Fibroblast of upper back skin (primary cell): ENCODE measurements at places on chromosomes 6 and 20.

DNA sequence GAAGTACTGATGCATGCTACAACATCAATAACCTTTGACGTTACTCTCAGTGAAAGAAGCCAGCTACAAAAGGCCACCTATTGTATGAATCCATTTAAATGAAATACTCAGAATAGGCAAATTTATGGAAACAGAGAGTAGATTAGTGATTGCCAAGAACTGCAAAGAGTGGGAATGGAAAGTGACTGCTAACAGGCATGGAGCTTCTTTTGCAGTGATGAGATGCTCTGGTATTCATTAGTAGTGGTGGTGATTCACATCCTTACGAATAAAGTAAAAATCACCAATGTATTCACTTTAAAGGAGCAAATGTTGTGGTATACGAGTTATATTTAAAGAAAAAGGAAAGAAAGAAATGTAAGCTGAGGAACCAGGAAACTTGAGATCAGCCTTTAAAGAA, 126.8 kb upstream of the SAMD5 start:
- DNase-seq: peak; percentile 83

DNA sequence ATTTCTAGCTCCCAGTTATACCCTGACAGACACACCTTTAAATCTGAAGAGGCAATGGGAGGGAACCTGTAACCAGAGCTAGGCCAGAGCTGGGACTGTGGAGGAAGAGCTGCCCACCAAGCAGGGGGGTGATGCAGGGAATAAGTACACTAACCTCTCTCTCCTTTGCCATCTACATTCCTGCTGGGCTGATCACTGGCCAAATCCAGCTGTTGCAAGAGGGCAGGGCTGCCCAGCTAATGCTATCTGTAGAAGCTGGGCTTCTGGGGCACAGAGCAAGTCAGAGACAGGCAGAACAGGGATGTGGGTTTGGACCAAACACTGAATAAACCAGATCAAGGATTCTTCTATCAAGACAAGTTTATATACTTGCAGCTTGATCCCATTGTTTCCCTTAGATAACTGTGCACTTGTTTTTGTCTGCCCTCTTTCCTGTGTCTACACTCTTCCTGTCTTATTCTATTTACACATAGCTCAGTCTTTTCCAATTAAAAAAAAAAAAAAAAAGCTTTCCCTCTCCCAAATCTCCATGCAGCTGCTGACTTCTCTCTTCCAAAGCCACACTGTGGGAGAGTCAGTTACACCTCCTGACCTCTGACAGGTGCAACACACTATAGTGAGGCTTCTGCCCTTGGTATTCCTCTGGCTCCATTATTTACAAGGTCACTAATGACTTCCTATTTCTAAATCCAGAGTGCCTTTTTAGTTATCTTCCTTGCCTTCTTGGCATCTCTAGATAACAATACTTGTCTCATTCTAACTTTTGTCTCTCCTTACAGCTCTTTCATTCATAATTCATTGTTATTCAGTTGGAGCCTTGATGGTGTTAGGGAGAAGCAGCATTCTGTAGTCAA, 43.7 kb downstream of the TRIM38 start:
- no peak for DNase-seq

- no peak for DNase-seq
These were observed 208.4 kb downstream of the CDH4 start for GRCh38 chr20:61460261-61461052.

- no peak for DNase-seq
These were observed 117.3 kb upstream of the ARMC2 start for GRCh38 chr6:108730635-108731515.

DNA sequence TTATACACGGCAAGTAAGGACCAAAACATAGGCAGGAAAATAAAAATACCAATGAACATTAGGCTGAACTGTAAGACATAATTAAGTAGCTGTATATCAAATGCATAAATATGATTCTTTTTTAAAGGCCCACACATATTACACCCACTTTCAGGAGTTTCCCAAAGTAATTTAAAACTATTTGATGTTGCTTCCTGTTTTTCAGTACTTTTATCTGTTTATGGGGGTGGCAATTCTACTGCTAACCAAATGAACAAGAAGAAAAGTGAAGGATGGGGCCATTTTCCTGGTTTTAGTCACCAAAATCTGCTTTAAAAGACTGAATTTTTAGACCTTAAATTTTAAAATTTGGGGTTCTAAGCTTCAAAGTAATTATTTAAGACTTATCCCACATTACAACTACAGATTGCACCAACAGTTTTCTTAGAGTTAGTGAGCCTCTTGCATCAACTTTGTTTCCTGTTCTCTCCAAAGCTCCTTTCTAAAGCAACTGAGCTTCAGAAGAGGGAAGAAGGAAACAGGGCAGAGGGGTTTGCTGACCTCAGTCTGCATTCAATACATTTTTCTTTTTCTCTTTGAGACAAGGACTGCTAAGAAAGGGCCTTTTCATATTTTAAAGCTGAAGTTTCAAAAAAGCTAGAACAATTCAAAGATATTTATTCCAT, 191.0 kb downstream of the BACH2 start:
- no peak for DNase-seq

DNA sequence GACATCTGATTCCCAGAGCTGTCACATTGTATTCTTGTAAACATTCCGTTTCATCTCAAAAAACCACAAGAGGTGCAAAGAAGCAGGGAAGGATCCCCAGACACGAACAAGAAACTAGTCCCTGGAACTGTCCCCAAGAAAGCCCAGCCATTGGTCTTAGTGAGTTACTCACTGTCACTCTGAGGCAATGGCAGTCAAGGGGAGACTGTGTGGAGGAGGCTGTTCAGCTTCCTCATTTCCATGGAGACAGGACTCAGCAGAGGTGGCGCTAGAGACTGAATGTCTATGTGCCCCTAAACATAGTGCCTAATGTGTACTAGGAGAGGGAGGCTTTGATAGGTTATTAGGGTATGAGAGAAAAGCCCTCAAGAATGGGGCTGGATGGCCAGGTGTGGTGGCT, 11.1 kb downstream of the ULBP1 start:
- no peak for DNase-seq

GRCh38 chr6:15254070-15254975, 8.5 kb downstream of the JARID2 start:
- peak; percentile 52 for DNase-seq

DNA sequence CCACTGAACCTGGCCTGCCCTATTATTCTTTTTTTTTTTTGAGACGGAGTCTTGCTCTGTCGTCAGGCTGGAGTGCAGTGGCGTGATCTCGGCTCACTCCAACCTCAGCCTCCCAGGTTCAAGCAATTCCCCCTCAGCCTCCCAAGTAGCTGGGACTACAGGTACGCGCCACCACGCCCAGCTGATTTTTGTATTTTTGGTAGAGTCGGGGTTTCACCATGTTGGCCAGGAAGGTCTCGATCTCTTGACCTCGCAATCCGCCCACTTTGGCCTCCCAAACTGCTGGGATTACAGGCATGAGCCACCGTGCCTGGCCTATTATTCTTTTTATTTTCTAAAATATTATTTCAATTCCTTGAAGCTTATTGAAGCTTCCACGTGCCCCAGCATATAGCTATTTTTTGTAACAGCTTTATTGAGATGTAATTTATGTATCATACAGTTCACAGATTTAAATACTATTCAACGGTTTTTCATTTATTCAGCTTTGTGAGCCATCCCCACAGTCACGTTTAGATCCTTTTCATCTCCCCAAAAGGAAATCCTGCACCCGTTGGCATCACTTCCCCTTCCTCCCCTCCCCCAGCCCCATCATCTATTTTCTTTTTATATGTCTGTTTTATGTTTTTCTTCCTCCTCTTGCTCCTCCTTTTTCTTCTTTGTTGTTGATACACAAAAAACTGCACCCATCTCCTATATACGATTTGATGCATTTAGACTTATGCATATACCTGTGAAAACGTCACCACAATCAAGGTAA, 13.5 kb upstream of the MDFI start:
- DNase-seq: no peak

DNA sequence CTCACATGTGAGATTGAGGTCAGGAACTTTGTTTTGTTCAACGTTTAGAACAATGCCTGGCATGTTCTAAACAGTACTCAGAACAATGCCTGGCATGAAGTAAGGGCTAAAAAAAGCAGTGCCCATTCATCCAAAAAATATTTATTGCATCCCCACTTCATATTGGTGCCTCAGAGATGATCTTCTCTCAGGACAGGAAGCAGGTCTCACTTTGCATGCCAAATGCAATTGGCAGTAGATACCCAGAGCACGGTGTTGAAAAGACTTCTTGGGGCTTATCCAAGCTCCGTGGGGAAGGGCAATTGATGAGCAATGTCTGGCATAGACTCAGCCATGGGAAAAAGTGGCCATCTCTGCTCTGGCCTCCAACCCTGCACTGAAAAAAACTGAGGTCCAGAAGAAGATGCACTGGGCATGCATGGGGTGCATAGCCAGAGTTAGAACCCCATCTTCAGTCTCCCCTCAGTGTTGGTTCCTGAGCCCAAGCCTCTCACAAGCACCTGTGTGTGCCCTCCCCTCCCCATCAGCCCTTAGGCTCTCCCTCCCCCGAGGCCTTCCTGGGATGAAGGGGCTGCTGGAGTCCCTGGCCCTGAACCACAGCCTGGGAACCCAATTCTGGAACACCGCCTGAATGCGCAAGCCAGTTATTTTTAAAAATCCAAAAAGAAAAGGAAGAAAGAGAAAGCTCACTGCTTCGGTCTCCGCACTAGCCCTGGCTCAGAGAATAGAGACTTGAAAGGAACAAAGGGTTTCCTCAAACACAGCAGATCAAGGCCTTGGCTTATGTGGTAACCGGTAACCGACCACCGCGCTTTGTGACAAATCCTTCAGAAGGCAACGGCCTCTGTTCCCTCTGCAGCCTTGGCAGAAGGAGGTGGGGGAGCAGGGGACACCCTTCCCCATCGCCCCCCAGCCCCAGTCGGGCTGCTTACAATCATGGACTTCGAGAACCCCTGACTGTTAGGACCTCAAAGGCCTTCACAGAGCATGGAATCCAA, 78.5 kb upstream of the SIRPA start:
- DNase-seq: peak; percentile 76

DNA sequence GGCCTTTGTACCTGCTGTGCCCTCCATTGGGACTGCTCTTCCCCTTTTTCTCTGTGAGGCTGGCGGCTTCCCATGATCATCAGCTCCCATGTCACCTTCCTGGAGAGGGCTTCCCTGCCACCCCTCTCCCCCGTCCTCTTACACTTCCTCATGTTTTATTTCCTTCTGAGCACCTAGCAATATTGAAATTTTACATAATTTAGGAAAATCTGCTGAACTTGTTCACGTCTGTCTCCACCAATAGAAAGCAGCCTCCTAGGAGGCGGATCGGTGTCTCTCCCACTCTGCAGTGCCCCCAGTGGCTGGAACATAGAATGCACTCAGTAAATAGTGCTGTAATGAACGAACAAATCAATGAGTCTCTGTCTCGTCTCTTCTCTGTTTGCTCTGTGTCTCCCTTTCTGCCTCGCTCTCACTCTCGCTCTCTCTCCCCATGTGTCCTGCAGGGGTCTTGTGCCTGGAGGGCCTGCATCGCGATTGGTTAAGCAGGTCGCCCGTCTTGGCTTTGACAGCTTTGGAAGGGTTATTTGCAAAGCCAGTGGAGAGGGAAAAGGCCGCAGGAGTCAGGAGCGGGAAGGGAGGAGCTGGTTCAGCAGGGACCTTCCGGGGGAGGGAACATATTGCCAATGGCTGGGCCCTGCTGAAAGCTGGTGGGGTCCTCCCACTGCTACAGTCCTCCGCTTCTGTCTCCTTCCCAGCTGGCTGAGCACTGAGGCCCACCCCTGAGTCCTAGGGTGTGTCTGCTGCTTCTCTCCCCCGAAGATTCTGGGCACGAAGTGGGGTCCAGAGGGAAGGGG, 12.1 kb upstream of the OCSTAMP start:
- DNase-seq: peak; percentile 56

DNA sequence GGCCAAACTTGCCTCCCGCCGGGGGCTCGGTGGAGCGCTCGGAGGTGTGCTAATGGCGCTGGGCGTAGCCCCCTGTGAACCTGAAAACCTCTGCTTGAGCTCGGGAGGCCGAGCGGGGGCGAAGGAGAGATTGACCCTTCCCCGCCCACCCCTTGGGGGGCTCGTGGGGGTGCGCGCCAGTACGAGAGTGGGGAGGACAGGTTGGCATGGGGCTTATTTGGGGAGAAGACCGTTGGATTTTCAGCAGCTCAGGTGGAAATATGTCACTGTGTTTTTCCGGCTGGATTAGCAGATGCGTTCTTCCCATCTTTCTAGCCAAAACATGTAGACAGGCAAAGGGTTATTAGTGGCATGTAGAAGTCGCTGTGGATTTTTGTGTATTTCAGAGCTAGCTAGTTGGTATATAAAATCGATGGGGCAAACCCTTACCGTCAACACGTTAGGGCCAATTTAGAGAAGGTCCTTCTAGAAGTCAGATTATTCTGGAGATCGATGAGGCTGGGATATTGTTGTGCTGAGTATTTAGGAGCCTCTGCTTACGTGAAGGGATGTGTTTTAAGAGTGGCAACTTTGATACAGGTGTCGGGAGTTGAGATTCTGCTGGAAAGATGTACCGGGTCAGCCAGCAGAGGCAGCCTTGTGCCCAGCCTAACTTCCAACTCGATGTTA, 525 bp downstream of the NCOA7 start:
- peak; percentile 41 for DNase-seq

DNA sequence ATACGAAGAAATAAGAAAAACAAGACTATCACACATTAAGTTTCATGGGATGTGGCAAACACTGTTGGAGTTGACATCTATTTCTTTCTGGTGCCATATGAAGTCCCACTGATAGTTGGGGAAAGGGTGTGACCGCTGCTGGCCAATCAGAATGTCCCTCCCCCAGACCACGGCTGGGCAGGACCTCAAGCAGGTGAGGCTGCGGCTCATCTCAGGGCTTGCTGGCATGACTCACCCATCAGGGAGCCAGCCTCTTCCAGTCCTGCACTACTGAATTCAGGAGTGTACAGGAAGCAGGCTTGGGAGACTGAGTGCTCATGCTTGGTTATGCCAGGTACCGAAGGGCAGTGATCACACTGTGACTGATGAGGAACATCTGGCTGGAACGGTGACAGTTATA, 18.9 kb downstream of the PREP start:
- DNase-seq: no peak

- no peak for DNase-seq
These were observed 19.4 kb downstream of the ESF1 start for GRCh38 chr20:13765299-13765698.

- DNase-seq: peak; percentile 82
These were observed 501.5 kb upstream of the FLRT3 start for GRCh38 chr20:14838663-14839628.

DNA sequence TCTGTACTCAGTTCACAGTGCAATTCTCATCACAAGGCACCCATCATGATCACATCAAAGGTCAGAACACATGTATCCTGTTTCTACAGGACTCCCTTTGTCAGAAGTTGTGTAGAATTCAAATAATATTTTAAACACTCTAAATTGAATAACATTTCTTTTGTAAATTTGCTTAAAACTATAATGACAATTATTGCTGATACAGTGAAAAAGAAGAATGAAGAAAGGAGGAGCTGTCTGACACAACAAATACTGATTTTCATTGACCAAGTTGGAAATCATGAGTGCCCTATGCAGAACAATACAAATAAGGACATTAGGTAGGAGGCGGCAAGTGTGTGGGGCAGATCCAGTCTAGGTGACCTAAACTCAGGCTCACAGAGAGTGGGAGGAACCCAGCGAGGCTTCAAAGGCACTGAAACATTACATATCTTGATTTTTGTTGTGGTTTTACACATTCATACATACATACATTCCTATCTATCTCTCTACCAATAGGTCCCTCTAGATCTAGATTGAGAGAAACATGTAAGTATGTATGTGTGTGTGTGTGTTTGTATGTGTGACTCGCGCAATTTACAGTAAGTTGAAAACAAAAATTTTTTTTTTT, 79.2 kb upstream of the SLC2A12 start:
- DNase-seq: no peak

- peak; percentile 75 for DNase-seq
These were observed 24.4 kb downstream of the SPDEF start for GRCh38 chr6:34531580-34532201.

GRCh38 chr6:135162678-135163439, 18.2 kb upstream of the MYB start:
- no peak for DNase-seq
